Breast epithelium (tissue), 4 donors: ENCODE measurements at places on chromosomes 6 and 20.

GRCh38 chr6:163460307-163460782 is 45.8 kb downstream of the QKI start:
- DNase-seq, result no peak
- H3K27me3 ChIP-seq, result no peaks in the 10 kb centered on the region
- H3K4me3 ChIP-seq, result peak overlapping the region; percentile 32
- H3K4me1 ChIP-seq, result peaks cover 8% of the 10 kb centered on the region

GRCh38 chr20:9110365-9110764 is 41.5 kb downstream of the PLCB4 start:
- H3K4me1 ChIP-seq, result no peaks in the 10 kb centered on the region
- no peak for DNase-seq
- peak overlapping the region; percentile 0 for H3K27ac ChIP-seq
- no peak overlapping the region for H3K4me3 ChIP-seq

DNA sequence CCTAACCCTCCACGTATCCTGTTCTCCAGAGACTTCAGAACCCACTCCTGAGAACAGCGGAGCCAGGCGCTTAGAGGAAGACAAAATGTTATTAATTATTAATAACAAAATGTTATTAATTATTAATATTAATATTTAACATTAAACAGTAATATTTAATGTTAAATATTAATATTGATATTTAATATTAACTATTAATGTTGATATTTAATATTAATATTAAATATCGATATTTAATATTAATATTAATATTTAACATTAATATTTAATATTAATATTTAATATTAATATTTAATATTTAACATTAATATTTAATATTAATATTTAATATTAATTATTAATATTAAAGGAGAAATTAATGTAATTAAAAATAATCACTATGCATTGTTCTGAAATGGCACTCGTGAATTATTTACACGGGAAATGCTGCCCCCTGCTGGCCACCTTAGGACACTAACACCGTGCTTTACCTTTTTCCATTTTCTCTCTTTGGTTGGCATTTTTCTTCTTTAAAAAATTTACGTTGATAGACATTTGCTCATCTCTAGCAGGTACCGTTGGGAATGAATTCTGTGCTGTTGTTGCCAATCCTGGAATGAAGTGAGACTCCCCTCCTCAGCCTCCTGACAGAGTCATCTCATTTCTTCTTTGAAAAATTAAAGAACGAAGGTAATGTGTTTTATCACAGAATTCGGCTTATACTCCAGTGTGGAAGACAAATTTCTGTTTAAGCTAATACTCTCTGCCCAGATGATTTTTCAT is 7.5 kb upstream of the GGTLC1 start:
- H3K27ac ChIP-seq, result no peak overlapping the region
- no peak for DNase-seq
- no peaks in the 10 kb centered on the region for H3K36me3 ChIP-seq
- H3K27me3 ChIP-seq, result no peaks in the 10 kb centered on the region
- no peaks in the 10 kb centered on the region for H3K4me1 ChIP-seq

- H3K4me3 ChIP-seq, result no peak overlapping the region
- no peaks in the 10 kb centered on the region for H3K36me3 ChIP-seq
- no peak overlapping the region for H3K27ac ChIP-seq
- DNase-seq, result no peak
These were observed 95.9 kb upstream of the IYD start for GRCh38 chr6:150272976-150273315.

GRCh38 chr6:45192556-45192955 is 135.6 kb upstream of the RUNX2 start:
- H3K36me3 ChIP-seq, result no peaks in the 10 kb centered on the region
- H3K4me1 ChIP-seq, result no peaks in the 10 kb centered on the region
- DNase-seq, result no peak
- H3K27me3 ChIP-seq, result no peaks in the 10 kb centered on the region

GRCh38 chr20:52975029-52975732 is 3.0 kb downstream of the TSHZ2 start:
- H3K27me3 ChIP-seq, result no peaks in the 10 kb centered on the region
- no peak for DNase-seq
- H3K4me3 ChIP-seq, result peak overlapping the region; percentile 78
- H3K4me1 ChIP-seq, result no peaks in the 10 kb centered on the region
- H3K36me3 ChIP-seq, result no peaks in the 10 kb centered on the region

DNA sequence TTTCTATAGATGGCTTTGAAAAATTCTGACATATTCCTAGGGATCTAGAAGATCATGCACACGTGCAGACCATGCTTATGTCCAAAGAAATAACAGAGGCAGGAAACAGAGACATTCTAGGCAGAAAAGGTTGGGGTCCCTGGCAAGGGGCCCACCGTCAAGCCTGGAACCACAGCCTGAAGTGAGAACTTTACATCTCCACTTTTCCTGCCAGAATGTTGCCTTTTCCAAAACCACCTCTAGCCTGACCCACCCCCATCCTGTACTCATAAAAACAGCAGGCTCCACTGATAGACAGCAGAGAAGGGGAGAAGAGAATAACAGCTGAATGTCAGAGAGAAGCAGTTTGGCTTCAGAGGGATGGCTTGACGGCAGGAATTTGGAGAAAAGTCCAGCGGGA is 257.3 kb upstream of the NT5E start:
- no peaks in the 10 kb centered on the region for H3K4me1 ChIP-seq
- no peak overlapping the region for H3K27ac ChIP-seq
- H3K27me3 ChIP-seq, result no peaks in the 10 kb centered on the region
- H3K36me3 ChIP-seq, result no peaks in the 10 kb centered on the region
- no peak for DNase-seq

DNA sequence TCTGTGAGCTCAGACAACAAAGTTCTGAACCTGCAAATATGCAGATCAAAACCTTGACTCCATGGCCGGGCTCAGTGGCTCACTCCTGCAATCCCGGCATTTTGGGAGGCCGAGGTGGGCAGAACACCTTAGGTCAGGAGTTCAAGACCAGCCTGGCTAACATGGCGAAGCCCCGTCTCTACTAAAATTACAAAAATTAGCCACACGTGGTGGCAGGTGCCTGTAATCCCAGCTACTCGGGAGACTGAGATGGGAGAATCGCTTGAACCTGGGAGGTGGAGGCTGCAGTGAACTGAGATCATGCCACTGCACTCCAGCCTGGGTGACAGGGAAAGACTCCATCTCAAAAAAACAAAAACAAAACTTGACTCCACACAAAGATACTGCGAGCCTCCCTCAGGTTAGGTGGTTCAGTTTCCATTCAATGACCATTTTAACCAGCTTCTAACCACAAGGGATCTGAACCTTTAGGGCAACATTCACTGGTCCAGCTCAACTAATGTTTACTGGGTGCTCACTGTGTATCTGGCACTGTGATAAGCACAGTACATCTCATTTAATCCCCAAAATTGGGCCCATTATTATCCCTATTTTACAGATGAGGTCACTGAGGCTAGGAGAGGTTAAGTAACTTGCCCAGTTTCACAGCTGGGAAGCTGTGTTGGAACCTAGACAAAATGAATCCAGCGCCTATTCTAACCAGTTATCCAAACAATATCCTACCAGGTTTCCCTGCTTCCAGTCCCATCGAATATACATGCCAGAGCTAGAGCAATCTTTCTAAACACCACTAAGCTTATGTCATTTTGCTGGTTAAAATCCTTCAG is 1.8 kb downstream of the SNRPB start:
- peaks cover 4% of the 10 kb centered on the region for H3K36me3 ChIP-seq
- H3K27me3 ChIP-seq, result no peaks in the 10 kb centered on the region
- DNase-seq, result no peak
- no peak overlapping the region for H3K4me3 ChIP-seq
- H3K4me1 ChIP-seq, result no peaks in the 10 kb centered on the region

GRCh38 chr6:143592335-143592734 is 80.8 kb upstream of the FUCA2 start:
- no peaks in the 10 kb centered on the region for H3K27me3 ChIP-seq
- H3K4me1 ChIP-seq, result no peaks in the 10 kb centered on the region
- H3K27ac ChIP-seq, result no peak overlapping the region
- no peaks in the 10 kb centered on the region for H3K36me3 ChIP-seq

DNA sequence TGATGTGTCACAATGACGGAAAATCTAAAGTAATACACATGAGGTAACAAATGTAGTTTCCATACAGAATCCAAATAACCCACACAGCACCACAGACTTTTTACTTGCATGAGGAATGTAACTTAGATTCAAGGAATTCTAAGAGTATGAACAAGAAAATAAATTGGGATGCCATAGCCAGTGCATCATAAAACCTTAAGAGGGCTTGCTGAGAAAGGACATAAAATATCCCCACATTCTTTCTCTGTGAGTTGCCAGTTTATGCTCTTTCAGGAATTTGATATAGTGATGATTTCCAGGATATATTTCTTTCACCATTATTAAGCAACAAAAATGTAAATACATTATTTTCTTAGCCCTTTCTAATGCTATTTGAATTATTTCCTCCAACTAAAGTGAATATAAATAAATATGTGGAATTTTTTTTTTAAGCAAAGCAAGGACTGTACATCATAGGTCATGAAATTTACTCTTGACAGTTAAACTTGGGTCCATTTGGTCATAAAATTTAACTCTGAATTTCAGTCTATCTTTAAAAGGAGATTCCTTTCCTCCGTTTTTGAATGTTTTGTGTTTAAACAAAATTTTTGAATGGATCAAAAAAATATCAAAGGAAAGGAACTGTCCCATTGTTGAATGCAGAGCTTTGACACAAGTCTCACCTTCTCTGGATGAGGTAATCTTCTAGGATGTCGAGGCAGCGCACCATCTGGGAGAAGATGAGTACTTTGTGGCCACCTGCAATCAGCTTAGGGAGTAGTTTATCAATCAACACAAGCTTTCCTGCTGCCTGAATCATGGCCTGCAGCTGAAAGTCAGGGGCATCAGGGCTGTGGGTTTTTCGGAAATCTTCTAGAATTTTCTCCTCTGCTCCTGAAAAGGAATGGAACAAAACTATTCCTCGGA is 116.3 kb upstream of the EMILIN3 start:
- no peak overlapping the region for H3K4me3 ChIP-seq
- no peak for DNase-seq
- no peaks in the 10 kb centered on the region for H3K4me1 ChIP-seq
- no peak overlapping the region for H3K27ac ChIP-seq

GRCh38 chr6:48912503-48912902 is 550.5 kb downstream of the MMUT start:
- no peaks in the 10 kb centered on the region for H3K27me3 ChIP-seq
- no peak for DNase-seq

GRCh38 chr6:139649732-139650131 is 275.3 kb upstream of the CITED2 start:
- H3K4me1 ChIP-seq, result no peaks in the 10 kb centered on the region
- no peak for DNase-seq
- H3K27ac ChIP-seq, result no peak overlapping the region
- H3K27me3 ChIP-seq, result no peaks in the 10 kb centered on the region
- H3K4me3 ChIP-seq, result no peak overlapping the region

DNA sequence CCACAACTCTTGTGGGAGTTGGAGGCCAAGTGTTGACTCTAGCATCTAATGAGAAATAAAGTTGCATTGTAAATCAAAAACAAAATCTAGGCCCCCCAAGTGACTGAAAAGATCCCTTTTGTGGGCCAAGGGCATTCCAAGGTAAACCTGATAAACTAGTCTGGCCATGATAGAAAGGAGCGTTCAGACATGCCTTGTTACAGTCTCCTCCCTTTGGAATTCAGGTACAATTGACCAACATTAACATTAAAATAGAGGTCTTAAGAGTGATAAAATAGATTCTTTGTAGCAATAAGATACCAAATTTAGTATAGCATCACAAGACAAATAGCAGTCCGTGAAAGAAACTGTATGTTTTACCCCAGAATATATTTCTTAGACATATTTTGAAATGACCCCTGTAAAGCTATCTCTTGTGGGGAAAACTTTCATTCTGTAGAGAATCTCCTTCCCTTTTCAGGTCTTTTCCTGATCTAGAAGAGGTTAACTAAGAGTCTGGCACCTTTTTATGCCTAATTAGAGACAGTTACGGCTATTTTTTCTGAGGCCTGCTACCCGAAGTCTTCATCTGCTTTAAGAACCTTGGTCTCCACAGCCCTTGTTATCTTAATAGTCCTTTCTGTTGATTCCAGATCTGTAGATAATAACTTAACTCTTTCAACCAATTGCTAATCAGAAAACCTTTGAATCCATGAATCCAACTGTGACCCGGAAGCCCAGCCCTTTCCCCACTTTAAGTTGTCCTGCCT is 495.4 kb upstream of the MMS22L start:
- no peaks in the 10 kb centered on the region for H3K36me3 ChIP-seq
- no peak for DNase-seq
- no peak overlapping the region for H3K4me3 ChIP-seq
- H3K27me3 ChIP-seq, result no peaks in the 10 kb centered on the region
- H3K27ac ChIP-seq, result no peak overlapping the region

DNA sequence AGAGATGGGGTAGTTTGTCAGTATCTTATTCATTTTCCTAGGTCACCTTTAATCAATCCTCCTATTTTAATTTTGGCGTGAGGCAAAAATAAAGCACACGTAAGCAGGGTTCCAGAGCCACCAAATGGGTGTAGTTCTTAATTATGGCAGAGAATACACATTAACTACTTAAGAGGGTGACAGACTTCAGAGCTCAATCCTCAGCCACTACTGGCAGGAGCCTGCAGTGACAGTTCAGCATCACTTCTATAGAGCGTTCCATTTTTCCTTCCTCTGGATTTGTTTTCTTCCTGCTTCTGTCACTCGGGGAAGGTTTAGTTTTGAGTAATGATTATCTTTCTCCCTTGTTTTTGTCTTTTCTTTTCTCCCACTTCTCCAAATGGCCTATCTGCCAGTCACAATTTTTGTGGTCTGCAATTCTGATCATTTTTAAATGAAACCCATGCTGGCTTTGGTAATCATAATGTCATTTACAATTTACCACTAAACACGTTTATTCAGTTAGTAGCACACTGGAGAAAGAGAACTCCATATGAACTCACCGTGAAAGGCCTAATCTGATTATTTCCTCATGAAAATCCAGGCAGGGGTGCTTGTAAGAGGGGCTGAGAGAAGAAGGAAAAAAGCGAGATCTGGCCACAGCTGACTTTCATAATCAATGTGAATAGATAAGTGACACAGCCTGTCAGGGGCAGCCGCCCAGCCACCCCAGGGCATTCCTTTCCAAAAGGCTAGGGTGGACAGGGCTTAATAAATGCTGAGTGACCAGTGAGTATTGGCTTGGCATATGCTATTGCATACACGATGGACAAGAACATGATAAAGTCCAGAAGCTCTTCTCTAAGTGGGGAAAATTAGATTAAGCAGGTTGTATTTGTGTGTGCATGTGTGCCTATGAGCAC is 412.1 kb downstream of the PKHD1 start:
- no peak overlapping the region for H3K27ac ChIP-seq
- no peaks in the 10 kb centered on the region for H3K4me1 ChIP-seq
- no peak overlapping the region for H3K4me3 ChIP-seq
- no peaks in the 10 kb centered on the region for H3K36me3 ChIP-seq
- no peaks in the 10 kb centered on the region for H3K27me3 ChIP-seq

DNA sequence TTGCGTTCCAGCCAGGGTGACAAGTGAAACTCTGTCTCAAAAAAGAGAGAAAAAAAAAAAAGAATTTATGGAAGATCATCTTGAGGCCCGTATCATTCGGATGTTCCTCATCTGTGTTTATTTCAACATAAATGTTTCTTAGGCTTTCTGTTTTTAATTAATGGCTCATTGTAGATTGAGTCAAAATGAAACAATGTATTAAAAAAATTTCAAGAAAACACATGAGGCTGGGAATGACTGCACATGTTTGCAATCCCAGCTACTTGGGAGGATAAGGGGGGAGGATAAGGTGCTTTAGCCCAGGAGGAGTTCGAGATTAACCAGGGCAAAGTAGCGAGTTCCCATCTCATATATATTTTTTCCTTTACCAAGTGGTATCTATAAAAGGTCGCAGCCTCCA is 47.3 kb downstream of the ITCH start:
- no peak for DNase-seq
- peaks cover 4% of the 10 kb centered on the region for H3K36me3 ChIP-seq
- H3K27me3 ChIP-seq, result no peaks in the 10 kb centered on the region
- no peak overlapping the region for H3K4me3 ChIP-seq
- no peak overlapping the region for H3K27ac ChIP-seq
